ENCODE measurements at places on chromosomes 3 and 15.

DNA sequence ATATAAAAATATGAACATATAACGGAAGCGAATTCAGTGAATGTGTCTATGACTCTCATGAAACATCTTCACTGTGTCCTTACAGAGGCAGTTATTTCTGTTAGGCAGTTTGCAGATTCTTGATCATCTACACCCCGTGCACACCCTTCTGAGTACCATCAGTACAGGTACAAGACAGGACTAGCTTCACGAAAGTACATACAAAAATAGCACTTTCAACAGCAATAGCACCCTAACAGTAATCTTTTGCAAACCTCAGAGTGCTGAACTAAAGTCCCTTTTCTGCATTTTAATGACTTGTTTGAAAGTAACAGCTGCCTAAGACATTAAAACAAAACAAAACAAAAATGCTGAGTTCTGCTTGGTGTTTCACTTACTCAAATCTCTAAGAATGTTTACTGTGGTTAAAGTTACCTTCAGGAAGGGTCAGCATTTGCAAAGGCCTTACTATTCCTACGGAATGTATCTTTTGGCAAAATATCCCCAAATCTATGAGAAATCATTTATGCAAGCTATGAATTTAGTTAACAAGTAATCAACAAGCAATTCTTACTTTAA is 104.1 kb downstream of the CNTN3 start:
- no peak for DNase-seq

- no peak for DNase-seq
These were observed 279.4 kb upstream of the TLE3 start for GRCh38 chr15:70376929-70377691.

GRCh38 chr3:183576487-183577107 is 21.1 kb upstream of the KLHL6 start:
- DNase-seq = no peak

DNA sequence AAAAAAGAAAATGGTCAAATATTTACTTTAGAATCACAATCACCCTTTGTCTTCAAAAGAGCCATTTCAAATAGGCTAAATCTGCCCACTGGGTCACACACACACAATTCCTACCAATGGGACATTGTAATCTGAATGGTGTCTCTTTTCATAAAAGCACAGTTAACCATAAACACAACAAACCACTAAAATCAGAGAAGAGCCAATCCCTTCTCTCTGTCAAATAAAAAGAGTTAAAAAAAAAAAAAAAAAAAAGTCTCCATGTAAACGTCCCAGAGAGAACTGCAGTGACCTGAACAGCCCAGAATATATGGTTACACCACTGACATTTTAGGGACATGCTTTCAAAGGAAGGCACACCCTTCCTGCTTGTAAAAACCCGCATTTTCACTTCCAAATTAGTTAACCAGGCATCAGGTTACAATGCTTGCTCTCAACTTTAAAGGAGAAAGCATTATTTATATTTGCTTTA is 63.7 kb downstream of the PRICKLE2 start:
- no peak for DNase-seq

DNA sequence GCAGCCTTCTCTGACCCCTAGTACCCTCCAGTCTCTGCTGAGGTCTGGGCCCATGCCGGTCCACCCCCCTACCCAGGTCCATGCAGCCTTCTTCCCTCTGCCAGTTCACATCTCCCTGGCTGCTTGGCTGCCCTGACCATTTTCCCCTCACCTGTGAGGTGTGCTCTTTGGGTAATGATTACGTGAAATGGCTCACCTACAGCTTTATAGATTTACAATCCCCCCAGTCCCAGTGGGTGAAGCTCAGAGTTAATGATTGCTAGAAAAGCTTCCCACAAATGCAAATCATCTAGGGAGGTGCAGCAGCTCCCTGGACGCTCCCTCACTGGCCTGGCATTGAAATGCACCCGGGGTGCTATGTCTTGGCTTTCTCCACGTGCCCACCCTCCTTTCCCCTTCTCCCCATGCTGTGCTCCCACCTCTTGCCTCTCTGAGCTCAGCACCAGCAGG is 18.7 kb downstream of the PAQR5 start:
- DNase-seq = no peak

DNA sequence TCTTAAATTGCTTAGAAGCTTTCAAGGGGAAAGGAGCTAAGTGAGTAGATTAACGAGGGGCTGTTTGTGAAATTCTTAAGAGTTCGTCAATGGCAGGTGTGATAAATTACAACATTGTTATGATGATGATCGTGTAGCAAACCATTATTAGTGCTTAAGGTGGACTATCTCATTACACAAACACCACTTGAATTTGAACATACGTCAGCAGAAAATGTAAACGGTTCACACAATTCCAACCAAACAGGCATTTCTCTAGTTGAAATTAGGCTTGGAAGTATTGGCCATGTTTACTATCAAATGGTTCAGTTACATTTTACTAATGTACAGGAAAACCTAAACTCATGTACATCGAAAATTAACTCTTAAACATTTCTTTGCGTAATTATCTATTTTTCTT is 102.8 kb downstream of the PYDC2 start:
- DNase-seq = no peak

DNA sequence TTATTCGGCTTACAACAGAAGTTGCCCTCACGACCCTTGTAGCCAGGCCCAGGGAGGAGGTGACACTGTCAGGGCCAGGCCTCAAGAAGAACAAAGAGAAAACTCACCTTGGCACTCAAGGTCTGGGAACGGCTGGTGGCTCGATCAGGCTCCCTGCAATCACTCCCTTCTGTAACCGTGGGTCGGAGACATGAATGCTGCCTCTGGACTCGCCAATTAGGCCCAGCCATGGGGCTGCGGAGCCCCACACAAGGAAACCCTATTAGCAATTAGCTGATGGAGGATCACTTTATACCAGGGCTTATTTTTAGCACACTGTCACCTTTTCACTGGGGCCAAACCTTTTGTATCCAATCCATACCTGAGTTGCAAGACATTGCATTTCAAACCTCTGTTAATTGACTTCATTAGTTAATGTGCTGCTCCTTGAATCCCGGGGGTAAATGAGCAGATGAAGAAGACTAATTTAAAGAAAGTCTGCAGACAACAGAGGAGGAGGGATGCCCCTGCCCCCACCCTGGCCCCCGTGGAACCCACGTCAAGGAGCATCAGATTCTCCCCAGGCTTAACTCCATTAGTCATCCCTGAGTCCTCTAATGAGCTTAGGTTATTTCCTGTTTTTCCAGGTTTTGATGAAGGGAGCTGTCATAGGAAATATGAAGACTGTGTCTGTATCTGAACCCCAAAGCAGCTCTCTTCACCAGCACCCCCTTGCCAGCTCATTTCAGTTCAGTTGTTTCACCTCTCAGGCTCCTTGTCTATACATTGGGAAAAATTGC is 255.3 kb downstream of the RORA start:
- DNase-seq = no peak

Measured in cortex of kidney (tissue), 1 donor.